Posterior cingulate gyrus (tissue), 11 donors: ENCODE measurements at places on chromosomes 2 and 18.

GRCh38 chr2:55932843-55933242 is 9.3 kb upstream of the EFEMP1 start:
- no peak for DNase-seq

DNA sequence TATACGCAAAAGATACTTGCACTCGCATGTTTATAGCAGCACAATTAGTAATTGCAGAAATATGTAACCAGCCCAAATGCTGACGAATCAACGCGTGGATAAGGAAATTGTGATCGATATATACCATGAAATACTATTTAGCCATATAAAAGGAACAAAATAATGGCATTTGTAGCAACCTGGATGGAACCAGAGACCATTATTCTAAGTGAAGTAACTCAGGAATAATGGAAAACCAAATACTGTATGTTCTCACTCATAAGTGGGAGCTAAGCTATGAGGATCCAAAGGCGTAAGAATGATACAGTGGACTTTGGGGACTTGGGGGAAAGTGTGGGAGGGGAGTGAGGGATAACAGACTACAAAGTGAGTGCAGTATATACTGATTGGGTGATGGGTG is 1008.0 kb upstream of the CRIM1 start:
- no peak for DNase-seq

DNA sequence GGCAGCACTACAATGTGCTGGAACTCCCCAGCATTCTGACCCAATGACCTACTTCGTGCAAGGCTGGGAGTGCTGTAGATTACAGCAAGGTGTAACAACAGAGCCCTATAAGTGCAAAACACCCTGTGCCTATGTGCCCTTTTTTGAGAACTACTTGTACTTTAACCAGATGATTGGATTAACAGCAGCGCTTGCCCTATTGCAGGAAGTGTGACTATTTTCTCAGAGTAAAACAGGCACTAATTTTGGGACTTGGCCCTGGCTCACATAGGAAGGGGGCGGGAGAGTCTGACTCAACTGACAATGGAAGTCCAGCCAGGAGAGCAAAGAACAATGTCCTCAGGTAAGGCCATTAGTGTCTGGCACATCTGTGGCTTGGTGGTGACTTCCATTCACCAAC is 35.6 kb upstream of the RNF125 start:
- DNase-seq: no peak

- DNase-seq: no peak
These were observed 56.4 kb downstream of the ADCY3 start for GRCh38 chr2:24863641-24864040.

- no peak for DNase-seq
These were observed 25.6 kb upstream of the EFEMP1 start for GRCh38 chr2:55949211-55949610.

- DNase-seq: no peak
These were observed 53.0 kb upstream of the SLC39A10 start for GRCh38 chr2:195603998-195604397.

- no peak for DNase-seq
These were observed 138.4 kb upstream of the HDAC4 start for GRCh38 chr2:239539083-239539775.

DNA sequence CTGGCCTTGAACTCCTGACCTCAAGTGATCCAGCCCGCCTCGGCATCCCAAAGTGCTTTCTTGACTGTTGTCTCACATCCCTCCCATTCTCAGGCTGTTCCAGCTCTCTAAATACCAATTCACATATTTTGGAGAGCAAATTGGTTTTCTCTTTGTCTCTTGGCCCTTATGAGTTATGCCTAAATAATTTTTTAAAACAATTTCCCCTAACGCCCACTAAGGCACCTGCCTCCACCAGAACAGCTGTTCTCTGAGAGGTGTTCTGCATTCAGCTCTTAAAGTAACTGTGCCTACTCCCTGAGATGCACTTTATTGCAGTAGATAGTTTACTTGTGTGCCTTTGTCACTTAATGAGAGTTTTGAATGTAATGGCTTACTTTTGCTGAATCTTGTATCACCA is 6.9 kb downstream of the CCDC195 start:
- no peak for DNase-seq

- DNase-seq: no peak
These were observed 46.1 kb upstream of the DAPL1 start for GRCh38 chr2:158748926-158749590.

GRCh38 chr2:234289834-234290590 is 206.9 kb downstream of the ARL4C start:
- DNase-seq: no peak

- no peak for DNase-seq
These were observed 58.3 kb downstream of the MTCL1 start for GRCh38 chr18:8763611-8764010.

GRCh38 chr2:107595749-107596148 is 230.9 kb upstream of the RGPD4 start:
- no peak for DNase-seq

DNA sequence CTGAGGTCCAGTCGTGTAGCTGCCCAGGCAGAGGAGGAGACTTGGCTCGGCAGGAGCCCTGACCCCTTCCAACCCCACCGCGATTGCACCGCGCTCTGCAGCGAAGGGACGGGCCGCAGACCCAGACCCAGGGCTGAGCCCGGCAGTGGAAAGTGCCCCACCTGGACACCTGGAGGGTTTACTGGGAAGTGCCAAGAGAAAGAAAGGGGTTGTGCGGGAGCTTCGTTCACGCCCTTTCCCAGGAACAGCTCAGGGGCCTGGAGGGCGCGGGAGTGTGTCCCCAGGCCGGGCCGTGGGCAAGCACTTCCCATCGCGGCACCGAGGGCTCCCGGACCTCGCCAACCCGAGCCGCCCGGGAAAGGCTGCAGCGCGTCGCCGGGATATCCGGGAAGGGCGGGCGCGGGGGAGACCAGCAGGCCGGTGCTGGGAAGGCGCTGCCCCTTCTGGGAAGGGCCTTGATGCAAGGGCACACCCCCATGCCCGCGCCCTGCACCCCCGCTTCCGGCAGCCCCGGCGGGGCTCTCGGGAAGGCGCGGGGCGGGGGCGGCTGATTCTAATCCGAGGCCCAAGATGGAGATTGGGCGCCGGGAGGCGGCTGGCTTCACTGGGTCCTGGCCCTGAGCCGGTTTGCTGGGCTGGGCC is 36.1 kb upstream of the MRPL33 start:
- DNase-seq: peak; percentile 47

DNA sequence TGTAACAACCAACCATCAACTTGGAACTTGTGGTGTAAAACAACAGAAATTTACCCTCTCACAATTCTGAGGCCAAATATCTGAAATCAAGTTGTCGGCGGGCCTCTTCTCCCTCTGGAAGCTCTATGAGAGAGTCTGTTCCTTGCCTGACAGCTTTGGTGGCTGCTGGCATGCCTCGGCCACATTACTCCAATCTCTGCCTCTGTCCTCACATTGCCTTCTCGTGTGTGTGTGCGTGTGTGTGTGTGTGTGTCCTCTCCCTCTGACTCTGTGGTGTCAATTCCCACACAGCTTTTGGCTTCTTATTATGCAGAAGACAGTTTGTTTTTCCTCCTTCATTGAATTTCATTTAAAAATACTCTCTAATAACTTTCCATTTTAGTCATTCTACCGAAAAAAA is 50.4 kb downstream of the ZDBF2 start:
- DNase-seq: no peak

GRCh38 chr2:240078631-240079030 is 25.3 kb upstream of the OR6B3 start:
- DNase-seq: no peak

DNA sequence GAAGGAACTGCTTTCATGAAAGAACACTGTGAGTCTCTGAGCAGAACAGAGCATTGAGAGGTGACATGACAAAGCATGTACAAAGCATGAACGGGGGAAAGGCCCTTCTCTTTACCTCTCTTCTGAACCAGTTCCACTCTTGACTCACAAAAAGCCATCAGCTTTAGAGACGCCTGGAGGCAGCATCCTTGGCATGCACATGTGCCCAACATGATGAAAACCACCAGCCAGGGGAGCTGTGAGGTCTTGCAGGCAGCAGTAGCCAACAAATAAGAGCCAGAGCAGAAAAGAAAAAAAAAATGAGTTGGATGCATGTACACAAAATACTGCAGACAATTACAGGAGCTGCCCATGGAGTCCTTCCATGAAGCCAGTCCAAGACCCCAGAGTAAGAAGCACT is 95.5 kb upstream of the AGAP1 start:
- no peak for DNase-seq

- DNase-seq: no peak
These were observed 167.9 kb upstream of the SPATS2L start for GRCh38 chr2:200138391-200139124.

DNA sequence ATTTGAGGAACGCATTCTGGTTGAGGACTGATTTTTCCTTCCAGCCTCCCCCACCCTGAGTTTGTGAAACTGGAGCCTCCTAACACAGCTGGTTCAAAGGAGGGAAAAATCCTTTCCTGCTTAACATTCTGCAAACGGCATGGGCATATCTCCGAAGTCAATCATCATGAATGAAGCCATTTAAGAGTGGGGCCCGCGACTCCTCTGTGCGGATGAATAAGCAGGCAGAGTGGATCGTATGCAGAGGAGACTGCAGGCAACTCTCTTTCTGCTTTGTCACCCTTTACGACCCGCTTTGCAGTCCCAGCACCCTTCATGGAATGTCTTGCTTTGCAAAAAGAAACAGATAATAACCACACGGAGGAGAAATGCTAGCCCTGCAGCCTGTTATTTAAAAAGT is 305.2 kb downstream of the CLIP4 start:
- DNase-seq: no peak

- no peak for DNase-seq
These were observed 616.7 kb upstream of the REG3G start for GRCh38 chr2:78408795-78409118.

DNA sequence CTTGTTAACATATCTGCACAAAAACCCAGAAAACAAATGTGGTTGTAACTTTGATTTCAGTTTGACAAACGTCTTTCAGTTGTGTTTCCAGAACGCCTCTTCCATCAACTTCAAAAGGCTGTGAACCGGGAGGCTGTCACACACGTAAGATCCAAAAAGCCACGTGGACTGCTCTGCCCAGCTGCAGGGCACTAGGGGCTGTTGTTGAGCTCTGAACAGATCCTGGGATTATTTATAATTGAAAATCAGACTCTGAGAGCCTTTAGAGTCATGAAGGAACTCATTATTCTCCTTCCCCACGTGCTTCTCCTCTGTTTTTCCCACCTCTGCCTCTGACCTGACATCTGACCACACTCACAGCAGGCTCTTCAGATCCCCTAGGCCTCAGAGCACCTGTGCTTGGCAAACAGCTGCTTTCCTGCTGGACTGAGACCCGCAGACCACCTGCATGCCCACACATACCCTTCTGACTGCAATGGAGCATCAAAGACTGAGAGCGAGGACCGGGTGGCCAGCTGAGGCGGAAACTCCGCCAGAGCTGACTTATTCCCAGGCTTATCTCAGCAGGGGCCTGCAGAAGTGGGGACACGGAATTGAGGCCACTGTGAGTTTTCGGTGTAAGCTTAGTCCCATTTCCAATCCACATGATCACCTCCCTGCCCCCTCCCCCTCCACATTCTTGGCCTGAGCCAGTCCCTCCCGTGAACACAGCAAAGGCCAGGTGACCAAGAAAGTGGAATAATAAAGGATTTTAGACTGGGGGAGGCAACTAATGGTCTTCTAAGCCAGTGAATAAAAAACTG is 114.8 kb downstream of the ATL2 start:
- DNase-seq: no peak

- DNase-seq: no peak
These were observed 44.9 kb downstream of the HPCAL1 start for GRCh38 chr2:10347562-10347948.

- DNase-seq: no peak
These were observed 78.7 kb upstream of the MSH6 start for GRCh38 chr2:47704287-47704686.

- DNase-seq: no peak
These were observed 11.4 kb upstream of the GALNT1 start for GRCh38 chr18:35570182-35570581.

DNA sequence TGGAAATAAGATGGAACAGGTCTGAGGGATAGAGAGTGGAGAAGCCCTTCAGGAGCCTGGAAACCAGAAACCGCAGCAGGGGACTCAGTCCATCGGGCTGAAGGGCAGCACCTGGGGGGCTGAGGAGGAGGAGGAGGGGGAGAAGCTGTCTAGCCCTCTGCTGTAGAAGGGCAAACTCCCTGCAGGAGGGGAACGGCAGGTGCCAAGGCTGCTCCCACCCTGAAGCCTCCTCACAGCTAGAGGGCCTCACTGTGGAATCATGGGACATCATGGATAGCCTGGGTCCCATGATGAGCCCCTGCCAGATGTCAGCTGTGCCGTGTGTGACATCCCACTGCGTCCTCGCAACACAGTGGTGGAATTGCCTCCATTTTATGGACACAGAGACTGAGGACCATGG is 435 bp downstream of the MYO7B start:
- no peak for DNase-seq

DNA sequence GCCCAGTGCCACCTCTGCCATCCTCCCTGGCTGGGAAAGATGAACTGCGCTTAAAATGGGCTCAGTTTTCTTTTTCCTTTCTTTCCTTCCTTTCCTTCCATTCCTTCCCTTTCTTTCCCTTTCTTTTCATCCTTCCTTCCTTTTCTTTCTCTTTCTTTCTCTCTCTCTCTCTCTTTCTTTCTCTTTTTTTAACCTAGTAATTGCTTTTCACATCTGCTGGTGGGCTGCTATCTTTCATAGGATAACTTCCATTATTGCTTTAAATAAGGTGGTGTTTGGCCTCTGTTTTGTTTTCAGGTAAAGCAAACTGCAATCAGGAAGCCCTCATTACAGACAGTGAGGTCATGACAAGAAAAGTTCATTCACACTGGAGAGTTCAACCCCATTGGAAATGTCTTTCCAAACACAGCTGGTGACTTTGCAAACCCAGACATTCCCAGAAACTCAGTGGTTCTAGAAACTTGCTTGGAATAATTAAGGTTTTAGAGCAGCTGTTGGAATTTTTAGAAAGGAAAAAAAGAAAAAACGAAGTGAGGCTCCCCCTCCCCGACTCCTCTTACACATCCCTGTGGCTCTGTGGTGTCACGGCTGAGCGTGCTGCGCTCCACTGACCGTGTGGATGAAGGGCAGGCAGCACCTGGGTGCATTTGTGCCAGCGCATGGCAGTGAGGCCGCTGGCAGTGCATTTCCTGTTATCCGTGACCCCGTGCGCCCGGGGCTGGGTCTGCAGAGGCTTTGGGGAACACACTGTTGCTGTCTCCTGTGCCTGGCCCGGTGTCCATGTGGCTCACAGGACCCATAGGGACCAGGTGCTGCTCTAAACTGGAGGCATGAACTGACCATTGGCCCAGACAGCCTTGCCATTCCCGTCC is 76.9 kb downstream of the MBP start:
- DNase-seq: peak; percentile 86

DNA sequence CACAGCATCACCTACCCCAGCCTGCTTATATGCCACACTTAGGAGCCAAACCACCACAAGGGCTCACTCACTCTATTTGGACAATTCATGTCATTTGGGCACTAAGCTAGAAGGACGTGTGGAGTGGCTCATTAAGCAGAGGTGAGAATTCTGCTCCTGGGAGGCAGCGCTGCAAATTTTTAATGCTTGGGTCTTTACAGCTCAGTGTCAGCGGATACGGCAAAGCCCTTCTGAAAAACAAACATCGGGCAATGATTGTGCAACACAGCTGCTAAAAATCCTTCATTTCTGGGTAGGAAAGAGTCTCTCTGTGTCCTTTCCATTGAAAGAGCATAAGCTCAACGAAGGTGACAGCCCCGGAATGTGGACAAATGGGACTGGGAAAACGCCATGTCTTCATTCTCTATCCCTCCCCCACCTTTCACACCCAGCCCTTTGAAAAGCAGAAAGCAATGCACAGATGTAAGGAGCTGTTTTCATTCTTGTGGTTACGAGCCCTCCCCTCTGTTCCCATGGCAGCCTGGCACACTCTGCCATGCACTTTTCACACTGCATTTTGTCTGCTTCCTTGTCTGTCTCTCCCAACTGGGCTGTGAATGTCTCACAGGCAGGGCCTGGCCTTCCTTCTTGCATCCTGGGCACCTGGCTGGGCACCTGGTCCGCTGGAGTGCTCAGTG is 16.0 kb downstream of the TMEM177 start:
- DNase-seq: no peak
